Cortex of kidney (tissue), 1 donor: ENCODE measurements at places on chromosomes 12 and 14.

DNA sequence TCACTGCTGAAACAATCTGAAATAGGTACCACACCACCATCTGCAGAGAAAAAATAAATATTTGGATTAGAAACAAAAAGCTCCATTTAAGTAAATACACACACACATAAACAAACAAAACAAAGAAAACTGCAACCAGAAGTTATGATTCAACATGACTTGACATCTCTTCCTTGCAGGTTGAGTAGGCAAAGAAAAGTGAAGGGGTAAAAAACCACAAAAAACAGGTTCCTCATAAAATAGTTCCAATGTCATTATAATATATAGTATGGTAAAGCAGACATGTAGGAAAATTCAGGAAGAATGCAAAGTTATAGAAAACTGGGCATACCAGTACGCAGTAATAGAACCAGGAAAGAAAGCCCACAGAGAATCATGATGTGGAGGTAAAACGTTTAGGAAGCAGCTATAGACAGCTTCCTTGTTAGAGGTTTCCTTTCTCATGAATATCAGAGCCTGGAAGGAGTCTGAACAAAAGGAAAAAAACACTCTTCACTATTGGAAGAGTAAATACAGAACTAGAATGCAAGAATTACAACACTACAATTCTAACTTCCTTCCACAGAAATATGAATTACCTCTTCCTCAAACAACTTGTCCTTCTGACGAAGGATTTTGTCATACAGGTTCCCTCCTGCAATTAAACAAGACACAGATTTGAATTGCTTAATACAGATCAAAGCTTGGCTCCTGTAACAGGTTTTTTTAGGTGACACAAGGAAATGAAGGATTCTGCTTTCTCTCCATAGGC lies 6.1 kb downstream of the NEK9 start:
- no peak for DNase-seq

DNA sequence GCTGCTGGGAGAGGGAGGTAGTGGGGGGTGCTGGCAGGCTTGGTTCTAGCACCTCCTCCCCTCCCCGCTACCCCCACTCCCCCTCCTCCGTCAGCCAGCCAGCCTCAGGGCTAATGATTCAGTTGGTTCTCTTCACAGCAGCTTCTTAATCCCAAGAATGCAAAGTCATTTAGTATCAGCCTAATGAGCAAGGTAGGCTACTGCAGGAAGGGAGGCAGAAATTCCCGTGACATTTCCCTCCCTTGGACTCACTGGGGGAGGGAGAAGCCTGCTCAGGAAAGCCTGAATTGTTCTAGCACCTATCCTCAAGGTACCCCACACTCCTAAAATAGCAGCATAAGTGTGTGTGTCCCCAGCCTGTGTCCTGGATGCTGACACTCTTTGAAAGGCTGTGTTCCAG lies 29.8 kb downstream of the ITPK1 start:
- DNase-seq, result no peak

- no peak for DNase-seq
These were observed 46.3 kb downstream of the NTS start for GRCh38 chr12:85920324-85920947.

DNA sequence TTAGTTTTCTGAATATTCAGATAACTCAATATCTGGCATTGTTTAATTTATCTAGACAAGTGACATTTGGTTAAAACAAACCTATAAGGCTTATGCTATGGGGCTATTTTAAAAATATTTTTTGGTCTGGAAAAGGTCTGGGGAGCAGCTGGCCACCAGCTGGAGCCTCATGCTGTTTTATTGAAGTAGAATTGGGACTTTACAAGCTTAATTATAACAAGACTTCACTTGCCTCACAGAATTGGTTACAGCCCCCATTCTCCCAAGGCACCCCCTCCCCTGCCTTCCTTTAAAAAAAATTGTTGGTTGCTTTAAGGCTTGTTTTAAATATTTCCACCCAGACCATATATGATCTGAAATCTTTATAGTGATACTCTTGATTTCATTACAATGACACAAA lies 453.9 kb downstream of the ADAMTS20 start:
- no peak for DNase-seq
